T1000 (cell line): ENCODE measurements at places on chromosomes 2 and 18.

DNA sequence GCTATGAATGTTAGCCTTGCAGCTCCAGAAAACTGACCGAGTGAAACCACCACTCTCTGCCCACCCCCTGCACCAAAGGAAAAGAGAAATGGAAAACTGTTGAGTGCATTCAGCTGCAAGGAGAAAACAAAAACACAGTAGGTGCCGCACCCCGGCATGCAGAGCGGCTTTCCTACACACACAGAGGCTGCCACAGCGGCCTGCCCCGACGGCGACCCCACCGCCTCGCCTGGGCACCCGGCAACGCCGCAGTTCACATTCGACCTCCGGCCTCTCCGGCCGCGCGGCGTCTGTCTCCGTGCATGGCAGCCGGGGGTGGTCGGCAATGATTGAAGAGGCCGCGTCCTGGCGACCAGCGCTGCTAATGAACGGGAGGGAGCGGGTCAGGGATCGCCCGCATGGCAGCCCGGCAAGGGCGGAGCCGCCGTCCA is 417.1 kb upstream of the SALL3 start:
- DNase-seq: no peak

GRCh38 chr2:239311132-239312040 is 89.4 kb downstream of the HDAC4 start:
- no peak for DNase-seq

GRCh38 chr18:77068321-77069312 is 64.0 kb downstream of the MBP start:
- DNase-seq: no peak

DNA sequence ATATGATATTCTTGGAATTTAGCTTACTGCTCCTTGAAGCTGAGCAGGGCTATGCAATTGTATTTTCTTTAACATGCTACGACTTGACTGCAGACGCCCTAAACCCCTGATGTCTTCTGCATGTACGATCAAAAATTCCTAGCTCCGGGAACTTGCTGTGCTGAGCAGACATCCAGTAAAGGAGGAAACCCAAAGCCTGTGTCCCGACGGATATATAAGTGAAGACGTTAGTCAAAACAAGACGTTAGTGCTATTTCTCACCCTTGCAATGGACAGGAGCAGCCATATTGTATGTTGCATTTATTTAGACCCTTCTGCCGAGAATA is 51.5 kb downstream of the SETBP1 start:
- no peak for DNase-seq

- no peak for DNase-seq
Observed at GRCh38 chr2:30145826-30146336, 926 bp upstream of the YPEL5 start.

GRCh38 chr2:236171181-236171679 is 3.0 kb upstream of the GBX2 start:
- DNase-seq: no peak

DNA sequence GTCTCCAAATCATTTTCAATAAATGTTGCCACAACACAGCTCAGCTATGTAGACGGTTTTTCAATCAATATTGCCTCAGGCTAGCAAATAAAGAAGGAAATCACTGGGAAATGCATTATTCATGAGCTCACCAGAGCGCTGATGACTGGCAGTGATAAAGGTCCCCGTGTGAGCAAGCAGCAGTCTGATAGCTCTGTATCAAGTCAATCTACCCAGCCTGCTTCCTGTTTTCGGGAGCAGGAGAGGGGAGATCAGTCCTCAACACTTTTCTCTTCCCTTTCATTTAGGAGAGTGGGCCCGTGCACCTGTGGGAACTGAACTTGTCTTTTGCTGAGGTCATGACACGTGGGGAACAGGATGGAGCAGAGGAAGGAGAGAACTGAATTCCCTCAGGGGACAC is 253.9 kb upstream of the SIX2 start:
- peak; percentile 40 for DNase-seq

DNA sequence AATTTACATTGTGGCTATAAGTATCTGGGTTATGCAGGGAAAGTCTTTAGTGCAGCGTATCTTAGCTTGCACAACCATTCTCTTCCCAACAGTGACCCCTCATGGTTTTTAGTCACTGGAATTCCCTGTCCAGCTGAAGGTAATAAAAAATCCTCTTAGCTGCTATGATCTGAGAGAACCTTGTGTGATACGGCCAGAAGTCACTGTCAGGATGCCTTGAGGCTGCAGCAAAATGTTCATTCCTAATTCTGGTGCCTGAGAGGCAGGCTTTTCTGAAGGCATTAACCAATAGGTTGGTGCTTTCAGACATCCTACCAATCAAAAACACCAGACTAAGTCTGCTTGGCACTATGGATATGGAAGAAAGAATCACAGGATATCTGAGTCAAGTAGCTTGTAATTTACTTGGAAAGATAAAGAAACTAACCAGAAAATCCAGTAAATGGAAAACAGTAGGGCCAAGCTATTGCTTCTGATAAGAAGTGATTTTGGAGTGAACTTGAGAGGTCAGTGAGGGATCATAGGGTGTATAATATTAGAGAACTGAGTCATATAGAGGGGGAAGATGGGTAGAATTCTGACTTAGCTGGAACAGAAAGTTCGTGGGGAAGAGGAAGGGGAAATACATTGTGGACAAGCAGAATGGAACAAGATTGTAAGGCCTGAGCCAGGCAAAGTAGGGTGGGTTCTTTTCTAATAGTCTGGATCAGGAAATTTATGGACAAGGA is 89.0 kb upstream of the SLC14A2 start:
- DNase-seq: no peak

DNA sequence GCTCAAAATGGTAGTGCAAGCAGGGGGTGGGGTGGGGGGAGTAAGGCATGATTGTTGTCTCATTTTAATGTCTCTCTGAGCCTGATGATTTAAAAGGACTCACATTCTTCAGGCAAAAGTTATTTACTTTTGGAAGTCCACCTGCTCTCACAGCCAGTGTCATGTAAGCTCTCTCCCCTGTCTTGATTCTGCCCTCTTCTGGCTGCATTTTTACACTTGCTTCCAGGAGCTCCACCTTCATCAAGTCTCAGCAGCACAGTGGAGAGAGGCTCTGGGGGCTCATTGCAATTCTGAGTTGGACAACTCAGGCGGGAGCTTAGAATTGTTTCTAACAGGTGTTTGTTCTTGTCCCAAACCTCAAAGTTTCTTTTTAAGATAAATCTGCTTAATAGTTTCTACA is 39.2 kb downstream of the GNAL start:
- DNase-seq: no peak

GRCh38 chr2:39541011-39541930 is 104.2 kb upstream of the MAP4K3 start:
- no peak for DNase-seq

GRCh38 chr18:43236921-43237320 is 40.4 kb downstream of the SYT4 start:
- no peak for DNase-seq

DNA sequence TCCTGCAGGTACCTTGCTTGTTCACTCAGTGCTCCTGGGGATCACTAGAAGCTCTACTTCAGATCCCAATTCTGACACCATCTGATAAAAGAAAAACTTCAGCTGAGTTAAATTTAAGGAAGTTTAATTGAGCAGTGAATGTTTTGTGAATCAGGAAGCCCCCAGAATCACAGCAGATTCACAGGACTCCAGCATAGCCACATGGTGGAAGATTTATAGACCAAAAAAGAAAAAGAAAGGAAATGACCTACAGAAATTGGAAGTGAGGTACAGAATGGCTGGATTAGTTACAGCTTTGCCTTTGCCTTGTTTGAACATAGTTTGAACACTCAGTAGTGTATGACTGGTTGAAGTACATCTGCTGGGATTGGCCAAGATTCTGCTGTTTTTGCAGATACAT is 182.7 kb upstream of the SCN7A start:
- no peak for DNase-seq

DNA sequence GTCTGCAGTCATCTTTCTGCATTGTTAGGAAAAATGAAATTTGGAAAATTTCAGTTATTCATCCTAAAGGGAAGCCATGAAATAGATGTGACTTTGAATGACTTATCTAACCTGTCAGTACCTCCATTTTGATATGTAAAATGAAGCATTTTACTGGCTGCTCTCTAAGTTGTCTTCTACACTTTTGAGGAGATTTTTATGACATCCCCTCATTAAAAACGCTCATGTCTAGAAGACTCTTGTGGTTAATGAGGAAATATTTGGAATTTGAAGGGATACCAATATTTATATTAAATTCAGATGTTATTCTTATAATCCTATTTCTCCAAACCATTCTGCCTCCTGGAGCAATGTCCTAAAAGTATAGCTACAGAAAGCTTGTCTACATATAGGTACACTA is 73.8 kb upstream of the THUMPD2 start:
- no peak for DNase-seq

GRCh38 chr18:22475426-22476100 is 57.8 kb upstream of the CTAGE1 start:
- DNase-seq: no peak

- DNase-seq: peak; percentile 14
Observed at GRCh38 chr2:40760071-40760666, 308.3 kb upstream of the SLC8A1 start.

GRCh38 chr18:69402533-69402989 is 1.9 kb downstream of the DOK6 start:
- no peak for DNase-seq

DNA sequence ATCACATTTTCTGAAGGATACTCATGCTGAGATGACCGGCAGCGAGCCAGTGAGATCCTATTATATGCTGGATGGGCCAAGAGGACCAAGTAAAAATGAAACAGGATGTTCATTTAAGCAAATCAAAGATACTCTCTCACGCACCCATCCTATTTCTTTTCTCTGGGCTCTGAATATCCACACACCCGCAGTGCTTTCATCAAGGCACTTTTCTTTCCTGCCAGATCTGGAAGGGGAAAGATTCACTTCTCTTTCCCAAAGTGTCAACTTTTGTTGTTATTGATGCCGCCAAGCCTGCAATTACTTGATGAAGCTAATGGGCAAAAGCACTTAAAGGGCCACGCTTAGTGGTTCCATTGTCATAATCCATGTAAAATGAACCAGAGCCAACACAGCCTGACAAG is 191.9 kb upstream of the CHAC2 start:
- DNase-seq: no peak

DNA sequence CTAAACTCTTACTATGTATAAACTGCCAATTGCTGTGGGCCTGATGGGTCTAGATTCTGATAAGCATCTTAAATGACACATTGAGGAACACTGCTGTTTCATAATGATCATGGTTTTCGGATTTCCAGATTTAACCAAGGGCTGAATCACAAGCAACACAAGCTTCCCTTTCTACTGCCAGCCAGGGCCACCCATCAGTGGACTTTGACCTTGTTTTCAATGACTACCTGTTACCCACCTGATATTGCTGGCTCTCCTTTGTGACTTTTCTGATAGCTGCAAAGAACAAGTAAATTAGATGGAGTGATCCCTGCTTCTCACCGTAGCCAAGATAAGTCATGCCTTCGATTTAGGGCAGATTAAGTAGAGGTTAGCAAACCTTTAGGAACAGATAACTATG is 259.0 kb downstream of the PAX3 start:
- DNase-seq: no peak

GRCh38 chr18:56200381-56200911 is 437.9 kb downstream of the TXNL1 start:
- DNase-seq: no peak

DNA sequence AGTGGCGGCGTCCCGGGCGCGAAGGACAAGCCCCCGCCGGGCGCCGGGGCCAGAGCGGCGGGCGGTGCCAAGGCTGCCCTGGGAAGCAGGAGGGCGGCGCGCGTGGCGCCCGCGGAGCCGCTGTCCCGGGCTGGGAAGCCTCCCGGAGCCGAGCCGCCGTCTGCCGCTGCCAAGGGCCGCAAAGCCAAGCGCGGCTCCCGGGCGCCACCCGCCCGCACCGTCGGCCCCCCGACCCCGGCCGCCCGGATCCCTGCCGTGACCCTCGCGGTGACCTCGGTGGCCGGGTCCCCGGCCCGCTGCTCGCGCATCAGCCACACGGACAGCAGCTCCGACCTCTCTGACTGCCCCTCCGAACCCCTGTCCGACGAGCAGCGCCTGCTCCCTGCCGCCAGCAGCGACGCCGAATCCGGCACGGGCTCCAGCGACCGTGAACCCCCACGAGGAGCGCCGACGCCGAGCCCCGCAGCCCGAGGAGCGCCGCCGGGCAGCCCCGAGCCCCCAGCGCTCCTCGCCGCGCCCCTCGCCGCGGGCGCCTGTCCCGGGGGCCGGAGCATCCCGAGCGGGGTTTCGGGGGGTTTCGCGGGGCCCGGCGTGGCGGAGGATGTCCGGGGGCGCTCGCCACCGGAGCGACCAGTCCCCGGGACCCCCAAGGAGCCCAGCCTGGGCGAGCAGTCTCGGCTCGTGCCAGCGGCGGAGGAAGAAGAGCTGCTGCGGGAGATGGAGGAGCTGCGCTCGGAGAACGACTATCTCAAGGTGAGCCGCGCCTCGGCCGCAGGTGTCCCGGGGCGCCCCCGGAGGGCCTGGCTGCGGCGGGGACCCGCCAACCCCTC is 820 bp downstream of the MTCL1 start:
- no peak for DNase-seq

DNA sequence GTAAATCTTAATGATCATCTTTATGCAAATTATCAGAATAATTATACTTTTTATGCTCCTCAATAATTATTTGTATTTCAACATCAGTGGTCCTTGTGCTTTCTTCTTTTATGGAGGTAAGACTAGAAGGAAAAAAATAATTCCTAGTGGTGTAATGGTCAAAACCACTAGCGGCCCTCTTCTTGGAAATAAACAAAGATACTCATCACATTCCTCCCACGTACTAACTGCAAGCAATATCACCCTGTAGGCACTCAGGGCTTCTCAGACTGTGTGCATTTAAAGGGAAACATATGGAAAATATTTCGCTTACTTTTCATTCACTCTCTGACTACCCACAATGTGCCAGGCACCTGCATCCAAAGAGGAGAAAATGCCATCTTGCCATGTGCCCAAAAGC is 263.7 kb downstream of the DOK6 start:
- no peak for DNase-seq

- no peak for DNase-seq
Observed at GRCh38 chr2:168320267-168320666, 72.9 kb upstream of the STK39 start.

DNA sequence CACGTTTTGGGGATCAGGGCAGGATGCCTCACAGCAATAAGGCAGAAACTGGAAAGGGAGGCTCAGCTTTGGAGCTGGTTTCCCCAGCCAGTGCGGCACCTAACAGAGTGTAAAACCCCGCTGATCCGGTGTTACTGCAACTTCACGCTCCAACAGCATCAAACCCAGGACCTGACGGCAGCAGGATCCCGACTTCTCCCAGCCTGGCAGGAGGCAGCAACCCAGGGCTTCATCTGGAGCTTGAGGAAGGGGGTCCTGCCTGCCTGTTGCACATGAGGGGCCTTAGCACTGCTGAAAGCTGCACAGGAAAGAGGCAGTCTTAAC is 209.8 kb downstream of the MGAT5 start:
- DNase-seq: no peak

GRCh38 chr2:229856413-229856812 is 65.4 kb downstream of the TRIP12 start:
- no peak for DNase-seq

DNA sequence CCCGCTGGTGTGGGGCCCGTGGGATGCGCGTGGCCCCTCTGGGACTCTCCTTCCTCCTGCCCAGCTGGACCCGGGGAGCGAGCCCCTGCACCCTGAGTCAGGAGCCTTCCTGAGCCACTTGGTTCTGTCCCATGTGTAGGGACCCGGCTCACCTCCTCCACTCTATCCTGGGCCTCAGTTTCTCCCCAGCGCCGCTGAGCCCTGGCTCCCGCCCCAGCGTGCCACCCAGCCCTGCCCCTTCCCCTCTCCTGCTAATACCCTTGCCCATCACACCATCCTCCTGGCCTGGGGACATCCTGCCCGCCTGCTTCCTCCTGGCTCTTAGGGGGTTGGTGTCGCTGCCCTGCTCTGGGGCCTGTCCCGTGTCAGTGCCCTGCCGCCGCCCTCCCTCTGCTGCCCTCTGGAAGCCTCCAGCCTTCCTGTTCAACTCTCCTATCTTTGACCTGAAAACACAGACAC is 24.8 kb downstream of the GPC1 start:
- DNase-seq: no peak
